T-helper 1 cell (primary cell): ENCODE measurements at places on chromosomes 12 and 14.
A peak's percentile ranks its signal among the peaks of the same experiment; 100 is the strongest.

DNA sequence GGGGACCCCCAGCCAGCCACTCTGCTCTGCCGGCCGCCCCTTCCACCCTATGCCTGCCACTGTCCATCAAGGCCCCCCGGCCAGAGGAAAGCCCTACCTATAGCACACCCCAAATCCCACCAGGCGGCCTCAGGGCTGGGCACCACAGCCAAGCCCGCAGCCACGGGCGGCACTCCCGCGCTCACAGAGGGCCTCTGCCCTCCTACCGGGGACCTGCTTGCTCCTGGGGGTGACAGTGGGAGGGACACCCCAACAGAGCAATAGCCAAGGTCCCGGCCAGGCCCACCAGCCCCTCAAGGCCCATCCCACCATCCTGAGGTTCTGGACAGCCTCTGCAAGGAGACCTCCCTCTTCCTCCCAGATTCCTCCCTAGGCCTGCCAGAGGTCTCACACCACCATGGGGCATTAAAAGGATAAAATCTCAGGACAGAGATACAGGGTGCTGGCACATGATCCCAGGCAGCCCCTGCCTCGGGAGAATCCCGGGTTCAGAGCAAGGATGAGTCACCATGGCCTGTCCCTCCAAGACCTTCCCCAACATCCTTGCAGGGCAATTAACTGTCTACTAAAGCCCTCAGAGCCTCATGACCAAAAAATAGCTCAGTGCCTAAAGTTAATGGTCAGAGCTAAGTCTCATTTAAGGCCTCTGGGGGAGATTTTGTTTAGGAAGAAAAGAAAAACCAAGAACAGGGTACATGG, 17.1 kb downstream of the CCDC85C start:
- DNase-seq, result no peak

- DNase-seq, result no peak
These were observed 209.8 kb downstream of the CCER1 start for GRCh38 chr12:90745211-90745610.

DNA sequence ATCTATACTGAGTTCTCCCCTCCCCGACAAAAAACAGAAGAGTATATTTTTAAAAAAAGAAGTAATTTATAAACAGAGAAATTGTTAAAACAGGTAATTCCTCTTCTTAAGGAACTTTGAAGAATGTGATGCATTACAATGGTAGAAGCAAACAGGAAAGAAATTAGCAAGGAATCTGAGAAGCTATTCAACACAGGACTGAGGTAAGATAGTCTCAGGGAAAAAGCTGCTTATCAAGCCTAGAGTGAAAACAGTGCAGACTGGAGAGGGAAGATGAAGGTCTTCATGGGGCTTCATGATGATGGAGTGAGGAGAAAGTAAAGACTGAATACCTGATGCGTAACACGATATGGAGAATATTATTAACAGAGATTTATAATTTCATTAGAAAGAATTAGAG, 880.0 kb downstream of the SLC16A7 start:
- no peak for DNase-seq

DNA sequence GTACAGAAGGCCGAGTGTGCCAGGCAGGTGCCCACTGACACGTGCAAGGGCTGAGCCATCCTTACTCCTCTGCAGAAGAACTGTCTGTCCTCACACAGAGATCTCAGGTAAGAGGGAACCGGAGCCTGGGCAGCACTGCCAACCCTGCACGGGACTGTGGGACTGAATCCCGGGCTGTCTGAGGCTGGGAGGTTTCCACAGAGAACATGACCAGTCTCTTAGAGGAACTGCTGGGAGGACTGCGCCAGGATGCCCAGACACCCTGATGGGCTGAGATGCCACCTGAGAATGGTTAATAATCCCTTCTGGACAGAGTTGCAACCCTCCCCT, 302.9 kb upstream of the SFSWAP start:
- DNase-seq, result no peak

DNA sequence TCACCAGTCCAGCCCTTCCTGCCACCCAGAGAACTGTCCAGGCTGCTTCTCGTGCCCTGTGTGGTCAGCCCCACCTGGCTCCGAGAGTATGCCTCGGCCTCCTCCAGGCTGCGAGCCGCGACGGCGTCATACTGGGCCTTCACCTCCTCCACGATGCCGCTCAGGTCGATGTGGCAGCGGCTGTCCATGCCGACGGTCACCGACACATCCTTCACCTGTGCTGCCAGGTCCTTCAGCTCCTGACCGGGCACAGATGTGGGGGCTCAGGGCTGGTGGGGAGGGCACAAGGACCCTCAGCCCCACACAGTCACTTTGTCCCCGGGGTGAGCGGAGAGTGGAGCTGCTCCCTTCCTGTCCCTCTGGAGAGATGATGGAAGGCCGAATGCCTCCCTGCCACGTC, 18.3 kb downstream of the KRT80 start:
- no peak for DNase-seq

GRCh38 chr14:22538671-22539228, 50.3 kb downstream of the DAD1 start:
- DNase-seq, result no peak

- DNase-seq, result no peak
These were observed 57.1 kb upstream of the LHX5 start for GRCh38 chr12:113528606-113529293.

DNA sequence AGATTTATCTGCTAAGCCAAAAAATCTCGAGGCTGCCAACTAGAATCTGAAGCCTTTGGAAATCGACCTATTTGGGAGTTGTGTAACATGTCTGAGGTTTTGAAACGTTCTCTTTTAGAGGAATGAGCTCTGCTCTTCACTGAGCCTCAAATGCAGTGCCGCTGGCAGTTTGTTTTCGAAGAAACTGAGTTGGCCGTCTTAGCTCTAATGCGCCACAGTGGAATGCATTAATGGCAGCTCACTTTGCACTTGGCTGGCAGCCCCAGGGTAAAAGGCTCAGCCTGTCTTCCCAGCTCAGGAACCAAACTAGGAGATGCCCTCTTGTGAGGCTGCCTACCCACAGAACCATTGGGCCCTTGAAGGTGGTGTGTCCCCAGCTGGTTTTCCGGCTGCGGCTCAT, 53.8 kb downstream of the SFSWAP start:
- DNase-seq, result no peak

GRCh38 chr12:120465756-120466155, 3.8 kb downstream of the SRSF9 start:
- no peak for DNase-seq

DNA sequence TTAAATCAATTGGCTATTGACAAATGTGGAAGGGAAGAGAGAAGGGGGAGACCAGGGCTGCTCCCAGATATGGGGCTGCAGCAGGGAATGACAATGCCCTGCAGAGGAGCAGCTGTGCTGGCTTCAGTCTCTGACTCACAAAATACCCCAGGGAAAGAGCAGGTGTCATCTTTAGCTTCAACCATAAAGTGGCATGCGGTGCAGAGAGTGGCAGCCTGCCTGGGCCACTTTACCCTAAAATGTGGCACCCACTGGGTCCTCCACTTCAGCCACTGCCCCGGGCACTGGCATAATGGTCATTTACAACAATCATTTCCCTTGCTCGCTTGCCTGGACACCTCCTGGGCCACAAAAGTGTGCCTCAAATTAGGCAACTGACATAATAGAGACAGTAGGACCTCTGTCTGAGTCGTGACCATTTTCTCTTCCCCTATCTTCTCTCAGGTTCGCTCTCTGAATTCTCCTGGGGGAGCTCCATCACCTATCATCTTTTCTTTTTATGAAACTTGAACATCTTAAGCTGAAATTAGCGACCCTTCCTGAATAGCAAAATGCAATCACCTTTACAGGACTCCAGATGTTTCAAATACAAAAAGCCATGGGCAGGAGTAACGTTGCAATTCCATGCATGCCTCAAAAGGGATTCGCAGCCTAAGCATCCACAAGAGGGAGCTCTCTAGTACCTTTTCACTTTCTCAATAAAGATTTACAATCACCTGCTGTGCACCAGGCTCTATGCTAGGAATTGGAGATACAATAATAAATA, 179.9 kb upstream of the ATF7IP start:
- DNase-seq, result peak; percentile 13

GRCh38 chr14:34081101-34081575, 130.3 kb upstream of the EGLN3 start:
- DNase-seq, result no peak

DNA sequence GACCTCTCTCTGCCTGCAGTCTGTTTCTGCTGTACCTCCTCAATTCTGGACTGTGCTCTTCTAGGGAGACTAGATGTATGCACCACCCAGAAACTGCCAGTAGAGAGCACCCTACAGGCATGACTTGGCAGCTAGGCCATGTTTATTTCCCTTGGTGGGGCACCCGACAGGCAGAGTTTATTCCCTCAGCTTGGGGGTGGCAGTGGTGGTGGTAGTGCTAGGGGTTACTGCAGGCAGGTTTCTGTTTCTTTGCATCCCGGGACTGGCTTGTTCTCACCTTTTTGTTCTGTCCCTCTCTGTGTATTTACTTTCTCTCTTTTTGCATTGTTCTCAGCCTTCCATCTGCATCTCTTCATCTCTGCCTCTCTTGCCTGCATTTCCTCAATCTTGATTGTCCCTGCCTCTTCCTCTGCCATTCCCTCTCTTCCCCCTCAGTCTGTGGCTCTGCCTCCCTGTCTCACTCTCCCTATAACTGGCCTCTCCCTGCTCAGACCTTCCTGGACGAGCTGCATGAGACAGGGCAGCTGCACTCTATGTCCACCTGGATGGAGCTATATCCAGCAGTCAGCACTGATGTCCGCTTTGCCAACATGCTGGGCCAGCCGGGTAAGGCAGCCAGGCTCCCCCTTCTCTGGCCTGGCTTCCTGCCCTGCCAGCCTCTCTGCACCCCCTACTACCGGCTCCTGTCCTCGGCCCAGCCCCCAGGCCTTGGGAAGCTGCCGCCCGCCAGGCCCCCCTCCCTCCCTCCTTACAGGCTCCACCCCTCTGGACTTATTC, 13.8 kb downstream of the PRPF40B start:
- DNase-seq, result peak; percentile 45

DNA sequence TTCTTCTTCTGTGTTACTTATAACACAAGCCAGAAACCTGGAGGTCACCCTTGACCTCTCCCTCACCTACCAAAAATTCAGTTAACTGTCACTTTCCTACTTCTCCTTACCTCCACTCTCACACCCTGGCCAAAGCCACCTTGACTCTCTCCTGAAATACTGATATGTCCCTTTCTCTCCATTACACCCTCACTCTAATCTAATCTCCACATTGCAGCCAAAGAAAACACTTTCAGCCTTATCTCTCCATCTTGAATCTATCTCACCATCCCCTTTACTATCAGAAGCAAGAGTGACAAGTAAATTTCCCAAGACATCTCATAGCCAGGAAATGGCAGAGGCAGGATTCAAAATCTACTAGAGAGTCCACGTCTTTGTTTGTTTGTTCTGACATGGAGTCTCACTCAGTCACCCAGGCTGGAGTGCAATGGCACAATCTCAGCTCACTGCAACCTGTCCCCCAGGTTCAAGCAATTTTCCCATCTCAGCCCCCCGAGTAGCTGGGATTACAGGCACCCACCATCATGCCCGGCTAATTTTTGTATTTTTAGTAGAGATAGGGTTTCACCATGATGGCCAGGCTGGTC, 28.0 kb upstream of the USP15 start:
- no peak for DNase-seq

DNA sequence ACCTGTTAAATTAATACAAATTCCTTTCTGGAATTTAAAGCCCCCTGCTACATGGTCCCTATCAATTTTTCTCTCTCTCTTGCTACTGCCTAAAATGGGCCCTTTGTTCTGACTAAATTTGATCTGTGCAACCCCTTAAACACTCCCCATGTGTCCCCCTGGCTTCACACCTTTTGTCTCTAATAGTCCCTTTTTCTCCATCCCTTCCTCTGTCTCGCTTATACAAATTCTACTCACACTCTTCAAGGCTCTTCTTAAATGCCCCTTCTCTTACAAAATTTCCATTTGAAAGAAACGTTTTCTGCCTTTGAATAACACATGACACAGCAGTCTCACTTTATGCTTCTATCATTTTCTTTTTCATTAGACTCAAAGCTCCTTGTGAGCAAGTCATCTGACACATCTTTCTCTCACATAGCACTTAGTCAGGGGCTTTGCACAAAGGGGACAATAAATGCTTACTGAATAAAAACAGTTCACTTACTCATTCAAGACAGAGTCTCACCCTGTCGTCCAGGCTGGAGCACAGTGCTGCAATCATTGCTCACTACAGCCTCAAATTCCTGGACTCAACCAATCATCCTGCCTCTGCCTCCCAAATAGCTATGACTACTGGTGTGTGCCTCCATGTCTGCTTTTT, 41.5 kb upstream of the NR2C1 start:
- no peak for DNase-seq

- DNase-seq, result no peak
These were observed 144.7 kb downstream of the ALX1 start for GRCh38 chr12:85424581-85425348.

- no peak for DNase-seq
These were observed 414.8 kb downstream of the SLC6A15 start for GRCh38 chr12:84497819-84498218.

DNA sequence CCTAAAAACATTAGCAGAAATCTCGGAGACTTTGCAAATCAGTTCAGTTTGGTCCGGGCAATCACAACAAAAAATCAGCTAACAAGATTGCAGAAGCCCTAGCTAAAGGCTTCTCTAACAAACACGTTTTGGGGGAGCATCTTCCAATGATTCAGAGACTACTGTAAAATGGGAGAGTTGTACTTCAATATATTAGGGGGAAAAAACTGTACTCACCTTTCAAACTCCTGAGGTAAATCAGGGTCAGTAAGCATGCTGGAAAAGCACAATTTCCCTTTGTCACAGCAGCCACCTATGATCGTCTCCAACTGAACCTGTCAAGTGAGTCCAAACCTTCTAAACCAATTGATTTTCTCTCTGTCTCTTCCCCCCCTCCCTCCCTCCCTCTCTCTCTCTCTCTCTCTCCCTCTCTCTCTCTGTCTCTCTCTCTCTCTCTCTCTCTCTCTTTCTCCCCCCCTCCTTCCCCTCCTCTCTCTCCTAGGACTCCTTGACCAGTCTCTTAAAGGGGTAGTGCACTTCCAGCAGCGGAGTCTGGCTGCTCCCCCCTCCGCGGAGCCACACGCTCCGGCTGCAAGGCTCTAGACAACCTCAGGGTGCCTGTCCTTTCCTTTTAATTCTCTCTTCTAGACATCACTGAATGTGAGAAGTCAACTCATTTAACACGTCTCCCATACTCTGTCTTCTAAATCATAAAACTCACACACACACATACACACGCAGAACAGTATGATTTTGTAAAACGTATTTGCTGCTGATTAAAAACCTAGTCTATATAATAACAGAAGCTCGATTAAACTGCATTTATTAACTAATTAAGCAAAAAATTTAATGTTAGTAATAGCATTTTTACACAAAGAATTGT, at the start of gene SOX5:
SOX5 (minus strand) TSS at position 323 of the 862 bp plus-strand sequence; CDS start at position 254, 69 bp downstream.
- DNase-seq, result no peak

GRCh38 chr14:30223966-30224365, 296.3 kb upstream of the PRKD1 start:
- DNase-seq, result no peak

DNA sequence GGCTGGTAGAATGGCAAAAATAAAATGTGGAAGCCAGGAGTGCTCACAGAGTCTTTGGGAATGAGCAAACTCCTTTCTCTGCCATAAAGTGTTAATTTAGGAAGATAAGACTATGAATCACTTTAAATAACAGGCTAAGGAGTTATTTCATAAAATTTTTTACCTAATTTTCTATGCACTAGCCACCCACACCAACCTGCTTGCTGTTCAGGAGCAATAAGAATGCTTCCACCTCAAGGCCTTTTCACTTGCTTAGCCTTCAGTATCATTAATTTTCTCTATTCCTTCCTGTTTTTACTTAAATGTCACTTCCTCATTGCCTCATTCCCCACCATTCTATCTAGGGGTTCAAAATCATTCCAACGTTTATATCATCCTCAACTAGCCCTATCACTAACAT, 326.8 kb downstream of the CCER1 start:
- no peak for DNase-seq
